ENCODE measurements at places on chromosomes 3 and 15.

DNA sequence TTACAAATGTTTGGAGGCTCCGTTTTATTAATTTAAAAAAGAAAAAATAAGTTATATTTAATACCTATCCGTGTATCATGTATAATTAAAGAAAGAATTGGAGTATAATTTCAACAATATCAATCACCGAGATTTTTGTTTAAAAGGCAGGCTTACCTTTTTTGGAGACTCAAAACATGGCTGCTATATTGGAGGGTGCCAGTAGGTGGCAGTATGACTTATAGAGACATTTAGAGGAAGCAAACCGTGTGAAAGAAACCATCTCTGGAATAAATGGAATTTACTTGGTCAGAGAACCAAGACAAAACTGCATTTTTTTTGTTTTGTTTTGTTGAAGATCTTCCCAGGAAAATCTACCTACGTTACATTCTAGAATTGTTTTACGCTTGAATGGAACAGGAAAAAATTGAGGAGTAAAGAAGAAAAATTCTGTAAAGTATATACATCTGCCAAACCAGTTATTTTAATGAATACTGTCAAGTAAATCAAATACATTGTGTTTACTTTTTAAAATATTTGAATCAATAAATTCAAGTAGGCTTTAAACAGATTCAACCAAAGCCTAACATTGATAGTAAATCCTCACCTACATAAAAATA, 802.6 kb upstream of the ALCAM start:
- DNase-seq: peak; percentile 53

GRCh38 chr3:101823525-101823924, 25.8 kb upstream of the NFKBIZ start:
- no peak for DNase-seq

DNA sequence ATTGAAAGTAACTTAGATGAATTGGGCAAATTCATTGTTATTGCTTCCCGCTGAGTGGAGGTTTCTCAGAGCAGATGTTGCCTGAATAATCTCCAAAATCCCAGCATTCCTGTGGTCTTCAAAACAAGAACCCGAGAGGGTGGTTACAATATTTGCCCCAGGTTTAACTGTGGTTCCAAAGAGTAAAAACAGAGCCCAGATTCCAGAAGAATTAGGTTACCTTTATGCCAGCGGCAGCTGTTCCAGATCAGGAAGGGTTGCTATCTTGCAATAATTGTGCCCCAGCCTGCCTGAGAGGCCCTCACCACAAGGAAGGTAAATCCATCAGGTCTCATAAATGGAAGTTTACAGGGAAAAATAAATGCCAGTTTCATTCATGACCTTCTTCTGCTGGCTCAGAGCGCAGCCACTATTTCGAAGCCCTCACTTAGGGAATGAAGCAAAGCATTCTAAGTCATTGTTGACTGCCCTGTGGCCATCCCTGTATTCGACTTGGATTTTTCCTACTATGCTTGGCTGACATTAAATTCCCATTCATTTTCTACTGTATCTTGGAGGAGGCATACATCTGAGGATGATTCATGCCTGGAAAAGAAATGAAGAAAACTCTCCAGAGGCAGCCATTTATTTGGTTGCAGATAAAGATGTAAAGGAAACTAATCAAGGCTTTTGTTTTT, 54.6 kb downstream of the SSUH2 start:
- DNase-seq: no peak

- no peak for DNase-seq
These were observed 40.2 kb downstream of the SLC12A8 start for GRCh38 chr3:125172346-125172745.

DNA sequence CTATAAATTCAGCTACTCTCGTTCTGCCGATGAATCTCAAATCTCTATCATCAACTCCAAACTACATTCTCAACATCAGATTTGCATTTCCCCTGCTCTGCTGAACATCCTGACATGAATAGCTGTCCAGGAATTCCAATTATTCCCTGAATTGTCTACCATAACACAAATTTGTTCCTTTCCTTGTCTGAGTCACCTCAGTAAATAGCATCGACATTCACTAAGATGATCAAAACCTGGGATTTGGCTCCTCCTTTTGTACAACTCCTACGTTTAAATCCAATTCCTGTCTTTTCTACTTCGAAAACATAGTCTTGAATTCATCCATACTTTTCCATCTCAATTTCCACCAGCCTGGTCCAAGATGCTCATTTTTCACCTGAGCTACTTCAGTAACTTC, 107.0 kb downstream of the GREM1 start:
- DNase-seq: no peak

- DNase-seq: no peak
These were observed 149.3 kb upstream of the SEMA6D start for GRCh38 chr15:47568030-47568429.

DNA sequence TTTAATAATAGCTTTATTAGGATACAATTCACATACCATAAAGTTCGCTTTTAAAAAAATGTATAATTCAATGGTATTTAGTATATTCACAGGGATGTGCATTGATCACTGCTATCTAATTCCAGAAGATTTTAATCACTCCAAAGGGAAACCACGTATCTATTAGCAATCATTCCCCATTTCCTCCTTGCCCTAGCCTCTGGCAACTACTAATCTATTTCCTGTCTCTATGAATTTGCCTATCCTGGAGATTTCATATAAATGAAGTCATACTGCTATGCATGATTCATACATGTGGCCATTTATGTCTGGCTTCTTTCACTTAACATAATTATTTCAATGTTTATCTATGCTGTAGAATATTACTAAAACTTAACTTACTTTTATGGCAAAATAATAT, 32.0 kb upstream of the CASR start:
- no peak for DNase-seq

- no peak for DNase-seq
These were observed 390.7 kb downstream of the EFHB start for GRCh38 chr3:19543212-19543841.

- no peak for DNase-seq
These were observed 26.5 kb upstream of the P2RY12 start for GRCh38 chr3:151410891-151411559.

GRCh38 chr3:12472000-12472610, 12.2 kb upstream of the TSEN2 start:
- DNase-seq: no peak

DNA sequence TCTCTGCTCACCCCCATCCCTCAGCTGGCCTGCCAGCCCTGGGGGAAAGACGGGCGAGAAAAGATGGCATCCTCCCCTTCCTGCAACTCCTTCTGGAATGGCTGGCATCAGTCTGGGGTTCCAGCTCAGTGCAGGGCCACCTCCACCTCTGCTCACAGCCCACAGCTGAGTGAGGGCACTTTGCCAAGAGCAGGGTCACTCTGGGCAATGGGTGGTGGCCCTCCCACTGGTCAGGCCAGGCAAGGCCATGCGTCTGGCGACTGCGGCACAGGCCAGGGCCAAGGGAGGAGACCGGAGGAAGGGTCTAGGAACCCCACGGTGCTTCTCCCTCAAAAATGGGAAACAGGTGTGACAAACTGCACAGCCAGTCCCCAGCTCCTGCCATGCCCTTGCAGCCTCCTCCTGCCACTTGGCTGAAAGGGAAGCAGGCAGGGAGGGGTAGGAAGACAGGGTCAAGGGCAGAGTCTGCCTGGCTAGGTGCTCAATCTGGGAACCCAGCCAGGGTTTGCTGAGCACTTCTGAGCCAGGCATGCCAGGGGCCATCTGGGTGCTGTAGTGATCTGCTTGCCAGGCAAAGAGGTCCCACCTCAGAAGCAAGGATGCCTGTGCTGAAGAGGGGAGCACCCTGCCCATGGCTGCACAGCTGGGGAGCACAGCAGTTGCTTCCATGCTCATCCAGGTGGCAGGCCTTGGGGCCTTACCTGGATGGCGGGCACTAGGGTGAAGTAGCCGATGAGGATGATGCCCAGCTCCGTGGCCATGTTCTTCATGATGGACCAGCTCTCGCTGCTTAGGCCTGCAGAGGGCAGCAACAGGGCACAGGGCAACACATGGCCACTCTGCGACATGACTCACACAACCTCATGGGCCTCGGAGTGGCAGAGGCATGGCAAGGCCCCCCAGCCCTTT, 41.2 kb downstream of the PTPN23 start:
- DNase-seq: no peak

DNA sequence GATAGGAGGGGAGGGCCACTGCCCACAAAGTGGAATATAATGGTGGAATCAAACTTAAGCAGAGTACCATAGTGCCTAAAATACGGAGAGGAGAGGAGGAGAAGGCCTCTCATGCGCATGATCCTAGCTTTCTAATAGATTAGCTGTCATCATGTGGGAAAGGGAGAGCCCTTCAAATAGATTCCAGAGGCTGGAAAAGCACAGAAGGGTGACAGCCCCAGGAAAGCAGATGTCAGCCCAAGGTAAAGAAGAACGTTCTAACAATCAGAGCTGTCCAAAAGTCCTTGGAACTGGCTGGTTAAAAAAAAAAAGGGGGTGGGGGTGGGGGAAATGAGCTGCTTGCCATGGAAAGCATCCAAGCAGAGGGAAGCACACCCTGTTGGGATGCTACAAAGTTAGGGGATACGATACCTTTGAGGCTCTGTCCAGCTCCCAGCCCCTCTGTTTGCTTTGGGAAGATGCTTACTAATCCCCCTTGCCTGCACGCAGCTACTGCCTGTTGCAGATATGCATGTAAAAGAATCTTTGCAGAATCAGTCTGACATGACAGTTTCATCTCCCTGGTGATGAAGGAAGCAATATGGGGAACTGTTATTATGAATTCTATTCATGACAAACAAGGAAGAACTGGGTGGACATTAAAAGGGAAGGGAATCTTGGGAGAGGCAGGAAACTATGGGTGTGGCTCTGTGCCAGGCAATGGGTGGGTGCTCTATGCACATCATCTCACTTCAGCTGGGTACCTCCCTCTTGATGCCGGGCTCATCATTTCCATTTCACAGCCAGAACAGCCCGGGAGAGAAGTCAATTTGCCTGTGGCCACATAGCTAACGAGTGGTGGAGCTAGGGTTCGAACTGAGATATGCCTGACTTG, 10.1 kb upstream of the LMCD1 start:
- peak; percentile 36 for DNase-seq

DNA sequence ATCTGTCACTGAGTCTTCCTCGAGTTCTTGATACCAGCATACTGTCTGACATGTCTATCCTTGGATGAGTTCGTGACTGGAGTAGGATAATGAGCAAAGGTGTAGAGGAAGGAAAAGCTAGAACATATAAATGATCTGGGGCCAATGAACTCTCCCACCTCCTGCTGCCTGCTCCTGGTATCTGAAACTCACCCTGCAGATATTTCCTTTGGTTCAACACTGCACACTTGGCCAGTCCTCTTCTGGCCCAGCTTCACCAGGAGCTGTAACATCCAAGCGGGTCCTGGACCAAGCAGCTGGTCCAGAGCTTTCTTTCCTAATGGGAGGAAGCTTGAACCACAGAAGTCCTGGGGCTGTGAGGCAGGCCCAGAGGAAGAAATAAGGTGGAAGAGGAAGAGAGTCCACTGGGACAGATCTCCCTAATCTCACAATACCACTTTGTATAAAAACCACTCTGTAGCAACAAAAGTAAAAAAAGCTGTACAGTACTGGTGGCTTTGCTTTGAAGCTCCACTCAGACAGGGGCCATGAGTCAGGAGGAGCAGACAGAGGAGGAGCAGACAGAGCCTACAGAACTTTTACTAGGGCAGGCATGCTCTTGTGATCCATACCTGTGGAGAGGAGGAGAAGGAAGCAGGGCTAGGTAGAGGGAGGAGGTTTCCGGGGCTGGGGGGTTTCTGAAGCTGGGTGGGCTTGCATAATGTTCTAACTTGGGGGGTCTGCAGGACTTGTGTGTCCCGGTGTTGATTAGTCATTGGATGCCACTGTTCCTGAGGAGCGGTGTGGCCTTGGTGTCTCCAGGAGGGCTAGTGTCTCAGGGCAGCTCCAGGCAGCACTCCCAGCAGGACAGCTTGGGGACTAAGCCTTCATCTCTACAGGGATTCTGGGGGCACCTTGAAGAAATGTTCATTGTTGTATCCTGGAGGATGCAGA, 166.9 kb downstream of the ABHD5 start:
- DNase-seq: no peak

GRCh38 chr3:127848131-127849129, 26.1 kb upstream of the MGLL start:
- DNase-seq: peak; percentile 21

DNA sequence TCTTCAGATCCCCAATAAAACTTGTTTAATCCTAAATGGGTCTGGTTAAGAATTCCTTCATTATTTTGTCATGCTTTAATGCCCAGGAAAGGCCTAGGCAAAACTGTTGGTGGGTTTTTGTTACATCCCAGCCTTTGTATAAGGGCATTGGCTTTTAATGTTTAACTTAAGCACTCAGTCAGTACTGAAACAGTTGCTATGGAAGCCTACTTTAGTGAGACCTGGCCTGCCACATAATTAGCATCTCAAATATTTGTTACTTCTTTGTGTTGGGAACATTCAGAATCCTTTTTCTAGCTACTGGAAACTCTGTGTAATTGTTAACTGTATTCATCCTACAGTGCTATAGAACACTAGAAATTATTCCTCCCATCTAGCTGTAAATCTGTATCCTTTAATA, 369.6 kb upstream of the ATP10A start:
- DNase-seq: no peak

- DNase-seq: no peak
These were observed 11.6 kb downstream of the RCCD1 start for GRCh38 chr15:90966262-90966661.

- DNase-seq: no peak
These were observed 53.5 kb downstream of the CYP19A1 start for GRCh38 chr15:51284871-51285270.

- no peak for DNase-seq
These were observed 358.0 kb upstream of the TGFBR2 start for GRCh38 chr3:30248423-30248822.

DNA sequence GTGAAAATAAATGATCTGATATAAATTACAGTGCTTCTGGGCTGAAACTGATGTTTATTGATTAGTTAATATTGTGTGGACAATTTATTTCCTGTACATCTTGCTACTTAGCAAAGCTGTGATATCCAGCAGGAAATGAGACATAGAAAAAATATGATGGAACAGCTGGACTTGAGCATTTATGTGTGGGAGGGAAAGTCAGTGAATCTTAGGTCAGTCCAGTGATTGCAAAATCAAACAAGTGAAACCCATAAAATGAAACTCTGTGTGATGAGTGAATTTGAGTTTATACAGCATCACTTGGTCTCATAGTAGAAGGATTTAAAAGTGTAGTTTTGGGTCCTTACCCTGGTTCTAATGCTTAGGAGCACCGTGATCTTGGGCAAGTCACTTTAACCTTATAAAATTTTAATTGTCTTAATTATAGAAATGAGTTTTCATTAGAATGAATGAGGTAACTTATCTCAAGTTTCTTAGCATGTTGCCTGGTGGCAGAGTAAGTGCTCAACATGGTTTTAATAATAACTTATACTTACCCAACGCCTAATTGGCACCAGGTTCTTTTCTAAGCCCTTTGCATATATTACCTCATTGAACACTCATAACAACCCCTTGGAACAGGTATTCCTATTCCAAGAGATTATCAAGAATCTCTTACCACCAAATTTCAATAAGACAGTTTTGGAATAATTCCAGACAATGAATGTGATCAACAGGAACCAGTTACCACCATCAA, 194.6 kb downstream of the ADAMTSL3 start:
- DNase-seq: no peak

DNA sequence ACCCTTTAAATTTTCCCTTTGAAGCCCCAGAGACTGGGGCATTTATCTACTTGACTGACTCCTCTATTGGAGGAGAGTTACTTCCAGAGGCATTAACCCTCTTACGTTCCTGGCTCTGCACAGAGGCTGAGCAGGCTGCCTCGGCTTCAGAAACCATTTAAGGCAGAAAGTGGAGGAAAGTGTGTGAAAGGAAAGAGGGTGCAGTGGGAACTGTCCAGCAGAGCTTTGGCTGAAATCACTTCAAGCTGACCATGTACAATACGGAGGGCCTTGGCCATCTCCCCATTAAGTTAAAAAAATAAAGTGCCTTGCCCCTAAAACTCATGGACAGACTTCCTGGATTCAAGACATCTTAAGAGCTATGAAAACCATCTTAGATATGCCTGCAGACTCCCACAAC, 238.7 kb downstream of the SV2B start:
- no peak for DNase-seq

All from tibial nerve (tissue), 4 donors.